ENCODE measurements at places on chromosomes 13 and 19.

DNA sequence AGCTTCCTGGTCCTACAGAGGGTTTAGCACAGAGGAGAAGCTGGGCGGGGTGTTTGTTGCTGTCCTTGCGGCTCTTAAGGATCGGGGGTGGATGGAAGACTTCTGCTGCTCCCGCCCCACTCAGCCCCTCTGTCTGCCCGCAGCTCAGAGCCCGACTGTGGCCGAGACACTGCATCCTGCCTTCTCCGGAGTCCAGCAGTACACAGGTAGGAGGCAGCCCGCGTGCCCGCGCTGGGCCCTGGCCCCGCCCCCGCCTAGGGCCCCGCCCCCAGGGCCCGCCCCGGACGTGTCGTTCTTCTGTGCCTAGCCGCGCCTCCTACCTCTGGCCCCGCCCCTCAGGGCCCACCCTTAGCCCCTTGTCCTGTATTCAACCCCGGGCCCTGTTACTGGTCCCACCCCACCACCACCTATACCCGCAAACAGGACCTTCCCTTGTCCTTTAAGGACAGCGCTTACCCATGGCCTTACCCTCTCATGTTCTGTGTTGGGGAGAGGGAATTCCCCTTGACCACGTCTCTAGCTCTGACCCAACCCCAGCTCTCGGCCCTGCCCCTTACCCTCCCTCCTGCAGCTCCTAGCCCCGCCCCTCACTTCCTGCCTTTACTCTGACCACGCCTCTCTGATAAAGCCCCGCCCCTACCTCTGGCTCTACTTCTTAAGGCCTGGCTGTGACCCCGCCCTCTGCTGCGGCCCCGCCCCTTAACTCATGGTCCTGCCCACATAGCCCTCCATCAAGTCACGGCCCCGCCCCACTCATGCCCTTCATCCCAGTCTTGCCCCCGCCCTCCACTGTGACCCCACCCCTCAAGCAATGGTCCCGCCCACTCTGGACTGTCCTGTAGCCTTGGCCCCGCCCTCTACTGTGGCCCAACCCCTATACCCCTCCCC lies 60.5 kb downstream of the CELF5 start:
- DNase-seq = peak; percentile 37

DNA sequence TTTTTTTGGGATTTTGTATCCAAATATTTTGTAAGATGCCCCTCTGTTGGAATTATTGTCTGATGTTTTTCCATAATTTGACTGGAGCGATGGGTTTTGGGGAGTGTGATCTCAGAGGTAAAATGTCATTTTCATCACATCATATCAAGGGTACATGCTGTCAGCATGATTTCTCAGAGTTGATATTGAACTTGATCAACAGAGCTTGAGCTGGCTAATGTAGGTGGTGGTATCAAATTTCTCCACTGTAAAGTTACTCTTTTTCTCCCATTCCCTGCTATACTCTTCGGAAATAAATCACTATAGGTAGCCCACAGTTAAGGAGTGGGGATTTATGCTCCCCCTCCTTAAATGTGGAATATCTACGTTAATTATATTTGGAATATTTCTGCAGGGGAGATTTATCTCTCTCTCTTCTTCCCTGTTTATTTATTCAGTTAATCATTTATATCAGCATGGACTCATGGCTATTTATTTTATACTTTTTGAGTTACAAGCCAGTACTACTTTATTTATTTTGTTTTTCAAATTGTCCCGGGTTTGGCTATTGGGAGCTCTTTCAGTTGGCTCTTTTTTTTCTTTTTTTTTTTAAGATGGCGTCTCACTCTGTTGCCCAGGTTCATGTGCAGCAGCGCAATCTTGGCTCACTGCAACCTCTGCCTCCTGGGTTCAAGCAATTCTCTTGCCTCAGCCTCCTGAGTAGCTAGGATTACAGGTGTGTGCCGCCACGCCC lies 8.8 kb downstream of the SETDB2 start:
- no peak for DNase-seq

- DNase-seq = no peak
Measured at GRCh38 chr19:4830332-4830731, 1.2 kb downstream of the TICAM1 start.

GRCh38 chr19:35438096-35438495 lies 10.0 kb upstream of the FFAR2 start:
- DNase-seq = no peak

DNA sequence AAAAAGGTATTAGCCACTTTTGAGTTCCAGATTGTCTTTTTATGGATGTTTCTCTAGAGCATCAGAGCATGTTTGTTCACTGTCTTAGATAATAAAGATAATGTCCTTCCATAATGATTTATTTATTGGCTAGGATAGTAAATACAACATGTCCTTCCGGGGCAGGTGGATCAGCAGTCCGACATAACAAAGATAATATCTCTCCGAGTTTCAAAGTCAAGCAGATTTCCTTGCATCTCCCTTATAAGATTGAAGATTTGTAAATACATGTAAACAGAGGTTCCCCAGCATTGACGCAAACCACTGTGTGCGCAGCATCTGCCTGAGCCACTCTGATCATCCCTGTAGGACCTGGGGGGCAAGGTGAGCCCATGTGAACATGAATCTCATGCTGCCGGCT lies 8.8 kb upstream of the KLK15 start:
- no peak for DNase-seq

DNA sequence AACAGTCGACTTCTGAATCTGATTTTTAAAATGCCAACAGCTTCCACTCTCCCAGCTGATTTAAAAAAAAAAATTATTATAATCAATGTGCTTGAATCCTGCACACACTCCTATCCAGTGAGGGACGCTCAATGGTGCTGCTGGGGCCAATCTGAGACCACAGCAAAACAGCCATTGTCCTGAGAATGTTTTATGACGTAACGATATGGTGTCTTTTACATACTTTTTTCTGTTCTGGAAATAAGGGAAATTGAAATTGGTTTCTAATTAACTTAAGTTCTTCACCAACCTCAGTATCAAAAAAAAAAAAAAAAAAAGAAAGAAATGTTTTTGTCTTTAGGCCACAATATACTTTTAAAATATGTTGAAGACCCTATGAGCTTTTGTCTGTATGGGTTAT lies 66.1 kb upstream of the SOX1 start:
- no peak for DNase-seq

- no peak for DNase-seq
Measured at GRCh38 chr13:21659087-21659486, 11.8 kb upstream of the FGF9 start.

GRCh38 chr19:11064831-11065303 lies 24.4 kb upstream of the LDLR start:
- DNase-seq = no peak

DNA sequence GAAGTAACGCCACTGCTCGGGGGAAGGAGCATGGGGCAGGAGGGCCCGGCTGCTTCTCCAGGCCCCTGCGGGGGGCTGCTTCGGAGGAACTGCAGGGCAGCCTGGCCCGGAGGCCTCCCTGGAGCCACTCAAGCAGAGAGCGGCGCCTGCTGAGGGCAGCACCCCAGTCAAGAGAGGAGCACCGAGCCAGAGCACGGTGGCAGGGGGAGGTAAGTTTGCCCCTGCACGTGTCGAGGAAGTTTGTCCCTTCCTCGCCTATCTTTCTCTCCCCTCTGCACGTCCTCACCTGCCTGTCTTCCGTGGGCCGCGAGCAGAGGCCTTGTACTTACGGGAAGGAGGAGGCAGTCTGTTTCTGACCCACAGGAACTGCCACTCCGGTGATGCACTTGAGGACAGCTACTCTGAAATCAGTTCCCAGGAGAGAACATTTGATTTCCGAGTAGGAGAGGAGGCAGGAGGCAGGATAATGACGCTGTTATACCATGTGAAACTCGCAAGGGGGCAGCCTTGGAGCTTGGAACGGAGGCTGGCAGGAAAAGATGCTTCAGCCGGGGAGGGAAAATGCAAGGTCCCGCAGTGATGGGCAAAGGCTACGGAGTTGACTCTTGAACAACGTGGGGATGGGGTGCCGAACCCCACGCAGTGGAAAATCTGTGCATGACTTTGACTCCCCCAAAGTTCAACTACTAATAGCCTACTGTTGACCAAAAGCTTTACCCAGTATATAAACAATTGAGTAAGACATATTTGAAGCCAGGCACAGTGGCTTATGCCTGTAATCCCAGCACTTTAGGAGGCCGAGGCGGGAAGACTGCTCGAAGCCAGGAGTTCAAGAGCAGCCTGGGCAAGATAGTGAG lies 5.0 kb downstream of the FFAR1 start:
- peak; percentile 76 for DNase-seq

GRCh38 chr19:55094456-55095259 lies 19.0 kb downstream of the EPS8L1 start:
- no peak for DNase-seq

GRCh38 chr19:7395360-7396066 lies 46.8 kb downstream of the ARHGEF18 start:
- no peak for DNase-seq

GRCh38 chr19:2207991-2208860 lies 27.9 kb downstream of the PLEKHJ1 start:
- peak; percentile 20 for DNase-seq

- no peak for DNase-seq
Measured at GRCh38 chr13:51237887-51238286, 15.7 kb downstream of the FAM124A start.

DNA sequence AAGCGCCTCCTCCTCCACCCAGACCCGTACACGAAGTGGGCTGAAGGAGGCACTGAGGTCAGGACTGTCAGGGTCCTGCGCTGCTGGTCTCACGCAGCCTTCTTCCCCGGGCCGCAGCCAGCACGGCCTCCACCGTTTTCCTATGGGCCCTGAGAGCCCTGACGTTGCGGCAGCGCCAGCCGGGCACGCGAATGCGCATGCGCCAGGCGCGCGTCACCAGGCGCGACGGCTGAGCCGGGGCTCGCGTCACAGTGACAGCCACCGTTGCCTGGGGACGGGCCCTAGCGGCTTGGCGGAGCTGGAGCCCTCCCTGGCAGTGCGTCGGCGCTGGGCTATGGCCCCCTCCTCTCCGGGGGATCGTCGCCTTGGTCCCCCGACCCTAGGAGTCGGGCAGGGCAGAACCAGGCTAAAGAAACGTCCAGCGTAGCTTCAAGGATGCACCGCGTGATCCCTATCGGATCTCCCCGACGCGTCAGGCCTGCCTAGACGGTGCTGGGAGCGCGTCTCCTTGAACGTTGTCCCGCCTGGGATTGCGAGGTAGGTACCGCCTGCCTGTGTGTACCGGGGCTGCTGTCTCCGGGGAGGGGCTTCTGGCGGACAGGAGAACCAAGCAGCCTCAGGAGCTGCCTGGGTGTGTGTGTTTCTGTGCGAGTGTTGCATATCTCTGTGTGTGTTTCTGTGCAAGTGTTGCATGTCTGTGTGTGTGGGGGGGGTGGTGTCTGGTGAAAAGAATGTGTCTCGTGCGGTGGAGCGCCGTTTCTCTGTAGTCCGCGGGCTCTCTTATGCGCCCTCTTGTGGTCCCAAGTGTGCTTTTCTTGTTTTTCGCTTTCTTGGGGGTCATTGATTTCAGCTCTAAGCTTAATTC lies 43.2 kb downstream of the ZNF571 start:
- DNase-seq = peak; percentile 51

GRCh38 chr13:75416327-75417011 lies 65.5 kb downstream of the TBC1D4 start:
- no peak for DNase-seq

DNA sequence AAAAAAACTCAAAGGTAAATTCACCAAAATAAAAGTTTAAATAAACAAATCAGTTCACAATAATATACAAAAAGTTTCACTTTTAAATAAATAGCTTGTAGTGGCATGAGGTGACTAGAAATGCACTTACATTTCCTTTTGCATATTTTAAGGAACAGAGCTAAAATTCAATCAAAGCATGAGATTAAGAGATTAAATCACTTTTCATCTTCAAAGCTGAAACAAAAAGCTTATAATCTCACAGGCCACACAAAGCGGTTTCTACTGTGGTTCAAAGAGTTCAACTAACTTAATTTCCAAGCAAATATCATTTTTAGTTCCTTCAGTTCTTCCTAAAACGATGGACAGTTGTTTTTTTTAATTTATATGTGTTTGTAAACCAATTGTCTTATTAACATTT lies 38.9 kb downstream of the TSC22D1 start:
- DNase-seq = no peak

DNA sequence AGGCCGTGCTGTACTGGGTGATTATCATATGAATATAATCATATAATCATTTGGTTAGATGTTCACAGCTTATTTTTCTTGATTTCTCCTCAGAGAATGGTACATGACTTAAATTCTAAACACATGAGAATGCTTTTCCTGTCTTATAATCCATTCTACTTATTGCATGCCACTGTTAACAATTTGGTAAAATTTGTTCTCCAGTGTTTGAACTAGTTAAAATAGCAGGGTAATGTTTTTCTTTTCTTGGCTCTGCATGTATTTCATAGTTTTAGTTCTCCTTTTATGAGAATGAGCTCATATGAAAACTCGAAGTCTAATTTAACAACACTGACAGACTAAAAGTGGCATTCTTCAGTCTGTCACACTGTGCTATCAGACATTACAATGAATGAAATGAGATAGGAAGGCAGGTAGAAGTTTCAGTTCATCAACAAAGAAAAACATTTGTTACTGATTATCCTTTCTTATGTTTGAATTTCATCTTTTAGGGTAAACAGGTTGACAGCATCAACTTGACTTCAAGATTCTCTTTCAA lies 10.2 kb downstream of the SPRYD7 start:
- no peak for DNase-seq

- no peak for DNase-seq
Measured at GRCh38 chr13:110390567-110390966, 83.5 kb downstream of the COL4A2 start.

DNA sequence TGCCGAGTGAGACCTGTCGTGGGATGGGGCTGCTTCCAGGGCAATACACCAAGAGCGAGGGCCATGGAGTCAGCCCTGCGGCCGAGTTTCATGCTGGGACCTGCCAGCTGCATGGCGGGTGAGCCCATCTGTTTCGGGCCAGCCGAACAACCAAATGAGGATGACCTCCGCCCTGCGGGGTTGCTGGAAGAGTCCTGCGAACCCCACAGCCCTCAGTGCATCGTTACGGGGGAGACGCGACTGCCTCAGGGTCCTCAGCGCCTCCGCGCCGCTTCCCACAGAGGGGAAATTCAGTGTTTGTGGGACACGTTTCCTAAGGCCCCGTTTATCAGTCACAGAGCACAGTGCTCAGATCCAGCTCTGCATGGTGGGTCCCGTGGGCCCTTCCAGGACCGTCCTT lies 22.0 kb downstream of the SLC15A1 start:
- no peak for DNase-seq

DNA sequence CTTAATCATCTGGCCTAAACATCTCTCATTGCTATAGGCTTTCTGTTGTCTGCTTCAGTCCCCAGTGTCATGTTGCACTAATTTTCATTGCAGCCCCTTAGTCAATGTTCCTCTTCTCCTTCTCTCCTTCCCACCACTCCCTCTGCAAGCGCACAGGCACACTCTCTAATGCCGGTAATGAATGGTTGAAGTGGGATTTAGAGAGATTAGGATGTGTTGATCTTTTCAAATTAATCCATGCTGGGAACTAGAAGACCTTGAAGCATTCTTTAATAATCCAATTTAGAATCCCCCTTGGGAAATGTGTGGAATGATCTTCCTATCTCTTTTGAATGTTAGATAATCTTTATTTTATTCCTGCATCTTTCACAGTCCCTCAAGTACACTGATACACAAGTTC lies 33.2 kb upstream of the NDFIP2 start:
- no peak for DNase-seq

Measured in CD4-positive, alpha-beta T cell treated with Interleukin-2 at 100 ng/mL for 4 hours (primary cell).